Amniotic epithelial cell (primary cell): ENCODE measurements at places on chromosomes 5 and 9.

GRCh38 chr5:96288166-96288844 lies 144.7 kb downstream of the PCSK1 start:
- no peak for DNase-seq

GRCh38 chr5:113201715-113202114 lies 225.1 kb downstream of the DCP2 start:
- no peak for DNase-seq

- peak; percentile 36 for DNase-seq
Observed at GRCh38 chr5:53170746-53171349, 61.3 kb upstream of the MOCS2 start.

DNA sequence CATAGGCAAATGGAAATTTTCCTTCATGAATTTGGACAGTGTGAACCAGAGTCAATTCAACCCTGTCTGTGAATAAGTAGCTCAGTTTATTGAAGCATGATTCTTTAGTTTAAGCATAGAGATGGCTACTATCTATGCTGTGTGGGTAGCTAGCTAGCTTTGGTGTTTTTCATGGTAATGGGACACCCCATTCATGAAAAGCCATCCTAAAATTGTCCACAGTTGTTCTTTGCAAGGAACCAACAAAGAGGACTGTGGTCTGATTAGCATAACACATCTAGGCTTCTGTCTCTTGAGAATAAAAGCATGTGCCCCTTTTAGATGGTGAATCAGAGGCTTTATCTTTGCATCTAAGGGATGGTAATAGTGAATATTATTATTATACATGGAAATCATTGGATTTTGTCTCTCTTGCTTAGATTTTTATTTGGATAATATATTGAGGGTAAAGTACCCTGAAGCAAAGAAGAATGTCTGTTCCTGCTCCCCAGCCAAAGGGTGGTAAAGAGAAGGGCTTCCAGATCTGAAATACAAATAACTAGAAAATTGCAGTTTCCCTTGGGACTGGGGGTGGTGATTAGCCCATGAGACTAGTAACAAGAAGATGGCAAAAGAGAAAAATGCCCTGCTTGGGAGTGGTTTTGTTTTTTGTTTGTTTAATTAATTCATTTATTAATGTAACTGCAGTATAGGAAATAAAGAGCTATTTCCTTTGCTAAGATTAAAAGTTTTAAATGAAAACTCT lies 624.2 kb upstream of the ZNF608 start:
- no peak for DNase-seq

DNA sequence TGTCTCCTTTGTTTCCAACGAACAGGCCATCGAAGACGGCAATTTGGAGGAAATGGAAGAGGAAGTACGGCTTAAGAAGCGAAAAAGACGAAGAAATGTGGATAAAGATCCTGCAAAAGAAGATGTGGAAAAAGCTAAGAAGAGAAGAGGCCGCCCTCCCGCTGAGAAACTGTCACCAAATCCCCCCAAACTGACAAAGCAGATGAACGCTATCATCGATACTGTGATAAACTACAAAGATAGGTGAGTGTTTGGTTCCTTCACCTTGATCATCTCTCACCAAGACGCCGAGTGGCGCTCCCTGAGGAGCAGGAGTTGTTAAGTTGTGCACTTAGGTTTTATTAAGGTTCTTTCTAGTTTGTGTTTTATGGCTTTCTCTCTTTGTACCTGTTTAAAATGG lies 146.5 kb downstream of the SMARCA2 start:
- no peak for DNase-seq

GRCh38 chr5:120158211-120158610 lies 305.9 kb upstream of the PRR16 start:
- no peak for DNase-seq
